Stimulated activated CD4-positive, alpha-beta T cell treated with anti-CD3 and anti-CD28 coated beads, TNF-alpha, amount 100 ng/mL, for 1 hour (primary cell): ENCODE measurements at places on chromosomes 1 and 21.
A peak's percentile ranks its signal among the peaks of the same experiment; 100 is the strongest.

DNA sequence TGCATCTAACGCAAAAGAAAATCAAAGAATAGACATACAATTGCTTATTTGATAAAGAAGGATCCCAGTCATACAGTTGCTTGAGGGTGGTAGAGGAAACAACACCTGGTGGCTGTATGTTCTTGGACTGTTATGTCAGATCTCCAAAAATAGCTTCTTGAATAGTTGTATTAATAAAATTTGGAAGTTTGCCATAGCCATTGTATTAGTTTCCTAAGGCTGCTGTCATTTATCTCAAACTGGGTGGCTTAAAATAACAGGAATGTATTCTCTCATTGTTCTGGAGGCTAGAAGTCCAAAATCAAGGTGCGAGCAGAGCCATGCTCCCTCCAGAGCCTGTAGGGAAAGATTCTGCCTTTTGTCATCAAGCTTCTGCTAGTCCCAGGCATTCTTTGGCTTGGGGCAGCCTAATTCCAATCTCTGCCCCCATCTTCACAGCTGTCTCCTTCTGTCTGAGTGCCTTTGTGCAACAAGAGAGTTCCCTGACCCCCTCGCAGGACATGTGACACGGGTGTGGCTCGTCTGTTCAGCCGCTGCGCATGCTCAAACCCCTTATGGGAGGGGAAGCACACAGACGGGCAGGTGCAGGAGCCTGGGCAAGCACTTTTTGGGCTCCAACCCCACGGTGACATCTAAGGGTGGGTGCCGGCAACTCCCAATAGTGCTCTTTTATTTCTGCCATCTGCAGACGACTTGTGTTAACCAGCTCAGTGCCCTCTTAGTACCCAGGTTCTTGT lies 21.7 kb upstream of the GRIK1 start:
- no peak for DNase-seq

DNA sequence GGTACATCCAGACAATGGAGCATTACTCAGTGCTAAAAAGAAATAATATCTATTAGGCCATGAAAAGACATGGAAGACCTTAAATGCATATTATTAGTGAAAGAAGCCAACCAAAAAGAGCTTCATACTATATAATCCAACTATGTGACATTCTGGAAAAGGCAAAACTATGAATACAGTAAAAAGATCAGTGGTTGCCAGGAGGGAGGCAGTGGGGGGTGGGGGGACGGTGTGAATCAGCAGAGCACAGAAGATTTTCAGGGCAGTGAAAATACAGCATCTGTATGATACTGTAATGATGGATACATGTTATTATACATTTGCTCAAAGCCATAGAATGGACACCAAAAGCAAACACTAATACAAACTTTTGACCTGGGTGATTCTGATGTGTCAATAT lies 339.4 kb upstream of the SNX7 start:
- DNase-seq = no peak

GRCh38 chr1:68065766-68066165 lies 15.3 kb upstream of the DIRAS3 start:
- DNase-seq = no peak

DNA sequence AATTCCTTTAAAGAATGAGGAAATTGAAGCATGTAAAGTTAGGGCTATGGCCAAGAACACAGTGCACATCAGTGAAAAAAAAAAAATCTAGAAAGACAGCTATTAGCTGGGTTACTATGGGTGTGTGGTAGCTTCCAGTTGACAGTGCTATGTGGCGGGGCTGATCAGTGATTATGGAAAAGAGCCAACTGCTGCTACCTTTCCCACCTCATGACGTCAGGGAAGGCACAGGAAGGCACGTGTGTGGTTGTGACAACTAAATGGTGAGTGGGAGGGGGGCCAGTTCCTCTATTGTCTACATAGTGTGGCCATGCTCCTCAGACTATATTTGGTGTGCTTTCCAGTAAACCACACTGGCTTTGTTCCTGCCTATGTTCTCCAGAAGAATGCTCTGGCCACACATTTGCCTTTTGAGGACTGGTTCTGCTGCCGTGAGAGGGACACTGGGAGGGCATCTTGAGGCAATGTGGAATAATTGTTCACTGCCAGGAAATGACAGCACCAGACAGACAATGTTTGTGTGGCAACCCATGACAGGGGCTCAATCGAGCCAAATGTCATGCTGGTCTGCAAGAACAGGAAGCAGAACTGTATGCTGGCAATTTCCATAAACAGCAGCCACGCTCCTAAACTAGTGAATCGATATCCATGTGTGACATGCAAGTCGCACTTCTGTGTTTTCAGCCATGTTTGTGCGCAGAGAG lies 3.0 kb upstream of the SDE2 start:
- peak; percentile 18 for DNase-seq

GRCh38 chr1:86787621-86788020 lies 83.2 kb downstream of the SH3GLB1 start:
- no peak for DNase-seq

- no peak for DNase-seq
Measured at GRCh38 chr1:223358826-223359225, 5.2 kb downstream of the SUSD4 start.

- DNase-seq = no peak
Measured at GRCh38 chr21:24897883-24898282, 709.4 kb downstream of the MRPL39 start.

DNA sequence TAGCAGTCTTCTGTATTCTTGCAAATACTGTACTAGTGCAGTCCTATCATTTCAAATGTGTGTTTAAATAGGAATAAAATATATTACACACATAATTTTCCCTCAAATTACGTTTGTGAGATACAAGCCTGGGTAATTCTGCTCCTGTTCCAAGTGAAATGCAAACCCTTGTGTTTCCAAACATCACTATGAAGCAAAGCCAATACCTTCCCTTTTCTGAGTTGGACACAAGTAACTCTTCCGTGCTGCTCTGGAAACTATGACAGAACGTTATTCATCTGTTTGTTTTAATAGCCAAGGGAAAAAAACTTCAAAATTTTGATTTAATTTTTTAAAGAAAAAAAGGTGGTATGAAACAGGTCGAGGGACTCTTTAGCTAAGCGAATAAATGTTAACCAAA lies 73.7 kb upstream of the UBE2U start:
- no peak for DNase-seq

- DNase-seq = no peak
Measured at GRCh38 chr1:58816747-58817221, 32.9 kb upstream of the JUN start.

DNA sequence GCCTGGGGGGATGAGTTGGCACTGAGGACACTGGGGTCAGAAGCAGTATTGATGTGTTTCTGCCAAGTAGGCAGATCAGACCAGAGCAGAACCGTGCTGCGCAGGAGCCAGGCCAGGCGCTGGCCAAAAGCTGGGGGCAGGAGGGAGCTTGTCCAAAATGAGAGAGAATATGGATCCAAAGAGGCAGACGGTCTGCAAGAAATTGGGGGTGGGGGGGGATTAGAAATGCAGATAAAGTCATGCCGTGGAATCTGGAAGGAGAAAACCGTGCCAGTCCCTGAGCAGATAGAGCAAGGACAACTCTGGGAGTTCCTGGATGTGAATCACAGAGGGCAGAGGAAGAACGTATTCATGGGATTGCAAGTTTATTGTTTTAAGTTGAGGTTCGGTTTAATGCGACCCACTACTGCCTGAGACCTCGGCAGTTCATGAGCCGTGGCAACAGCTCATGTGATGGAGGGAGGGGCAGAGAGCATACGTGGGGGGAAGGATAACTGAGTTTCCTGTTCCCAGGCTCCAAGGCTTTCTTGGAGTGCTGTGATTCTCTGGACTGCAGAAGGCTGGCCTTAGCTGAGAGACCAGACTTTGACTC lies 224.0 kb downstream of the FGGY start:
- DNase-seq = no peak

DNA sequence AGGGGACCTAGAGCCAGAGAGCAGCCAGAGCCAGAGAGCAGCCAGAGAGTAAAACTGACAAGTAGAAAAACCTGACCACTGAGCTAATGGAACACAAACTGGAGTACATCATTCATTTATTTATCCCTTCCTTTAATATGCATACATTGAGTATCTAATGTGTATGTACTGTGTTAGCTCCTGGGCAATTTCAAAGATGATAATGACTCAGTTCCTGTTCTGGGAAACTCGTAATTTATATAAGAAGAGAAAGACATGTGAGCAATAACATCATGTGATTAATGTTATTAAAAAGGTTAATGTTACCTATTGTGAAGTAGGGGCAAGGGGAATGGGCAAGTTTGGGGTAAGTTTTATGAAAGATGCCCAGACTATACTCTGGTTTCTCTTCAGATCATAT lies 199.9 kb downstream of the TNR start:
- DNase-seq = no peak

DNA sequence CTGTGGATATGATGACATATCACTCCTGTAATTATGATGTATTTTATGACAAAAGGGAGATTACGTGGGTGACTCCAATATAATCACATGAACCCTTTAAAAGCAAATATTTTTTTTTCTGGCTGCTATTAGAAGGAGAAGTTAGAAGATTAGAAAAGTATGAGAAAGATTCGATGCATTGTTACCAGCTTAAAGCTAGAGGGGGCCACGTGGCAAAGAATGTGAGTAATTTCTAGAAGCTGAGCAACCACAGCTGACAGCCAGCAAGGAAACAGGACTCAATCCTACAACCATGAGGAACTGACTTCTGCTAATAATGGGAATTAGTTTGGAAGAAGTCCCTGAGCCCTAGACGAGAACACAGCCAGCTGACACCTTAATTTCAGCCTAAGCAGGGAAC lies 56.3 kb upstream of the C1orf87 start:
- DNase-seq = no peak

DNA sequence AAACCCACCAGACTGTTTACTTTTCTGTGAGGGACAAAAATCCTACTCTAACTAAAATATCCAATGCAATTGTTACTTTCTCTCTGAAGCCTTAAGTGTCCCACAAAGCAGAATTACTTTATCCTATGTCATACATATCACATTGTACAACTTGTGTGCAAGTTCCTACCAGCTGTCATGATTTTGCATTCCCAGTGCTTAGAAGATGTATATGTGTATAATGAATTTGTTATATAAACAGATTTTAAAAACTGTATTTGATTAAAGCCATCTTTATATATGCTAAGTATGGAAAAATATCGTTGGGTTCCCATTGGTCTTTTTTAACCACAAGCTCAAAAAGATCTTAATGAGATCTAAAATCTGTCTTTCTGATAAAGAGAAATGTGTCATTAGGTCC lies 57.0 kb downstream of the DPH5 start:
- no peak for DNase-seq

DNA sequence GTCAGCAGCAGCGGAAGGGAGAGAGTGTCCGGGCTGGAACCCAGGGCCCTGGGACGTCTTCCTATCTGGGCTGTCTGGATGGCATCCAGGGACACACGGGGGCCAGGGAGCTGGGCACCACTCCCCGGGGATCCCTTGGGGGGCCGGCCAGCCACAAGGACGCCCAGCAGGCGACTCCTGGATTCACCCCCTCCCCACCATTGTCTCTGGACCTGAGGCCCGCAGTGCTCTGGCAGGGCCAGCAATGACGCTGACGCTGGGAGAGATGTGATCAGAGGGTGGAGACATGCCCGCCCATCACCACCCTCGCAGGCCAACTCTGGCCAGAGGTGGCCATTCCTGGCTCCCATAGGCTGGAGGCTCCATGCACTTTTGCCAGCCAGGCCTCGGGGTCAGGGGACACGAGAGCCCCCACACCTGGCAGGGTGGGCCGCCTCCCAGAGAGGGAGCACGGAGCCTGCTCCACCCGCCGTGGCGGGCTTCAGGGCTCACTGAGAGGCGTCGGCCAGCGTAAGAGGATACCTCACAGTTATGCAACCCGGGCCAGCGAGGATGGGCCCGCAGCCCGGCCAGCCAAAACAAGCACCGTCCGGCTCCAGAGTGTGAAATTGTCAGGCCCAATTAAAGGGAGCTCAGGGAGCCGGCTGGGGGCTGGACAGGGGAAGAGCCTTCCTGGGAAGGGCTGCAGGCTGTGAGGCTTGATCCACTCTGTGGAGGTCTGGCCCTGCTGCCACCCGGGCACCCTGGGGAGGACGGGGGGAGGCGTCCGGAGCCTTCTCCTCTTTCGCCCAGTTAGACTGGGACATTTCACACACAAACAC lies 10.3 kb downstream of the ACTRT2 start:
- no peak for DNase-seq

GRCh38 chr1:222892137-222892769 lies 77.4 kb downstream of the DISP1 start:
- no peak for DNase-seq

DNA sequence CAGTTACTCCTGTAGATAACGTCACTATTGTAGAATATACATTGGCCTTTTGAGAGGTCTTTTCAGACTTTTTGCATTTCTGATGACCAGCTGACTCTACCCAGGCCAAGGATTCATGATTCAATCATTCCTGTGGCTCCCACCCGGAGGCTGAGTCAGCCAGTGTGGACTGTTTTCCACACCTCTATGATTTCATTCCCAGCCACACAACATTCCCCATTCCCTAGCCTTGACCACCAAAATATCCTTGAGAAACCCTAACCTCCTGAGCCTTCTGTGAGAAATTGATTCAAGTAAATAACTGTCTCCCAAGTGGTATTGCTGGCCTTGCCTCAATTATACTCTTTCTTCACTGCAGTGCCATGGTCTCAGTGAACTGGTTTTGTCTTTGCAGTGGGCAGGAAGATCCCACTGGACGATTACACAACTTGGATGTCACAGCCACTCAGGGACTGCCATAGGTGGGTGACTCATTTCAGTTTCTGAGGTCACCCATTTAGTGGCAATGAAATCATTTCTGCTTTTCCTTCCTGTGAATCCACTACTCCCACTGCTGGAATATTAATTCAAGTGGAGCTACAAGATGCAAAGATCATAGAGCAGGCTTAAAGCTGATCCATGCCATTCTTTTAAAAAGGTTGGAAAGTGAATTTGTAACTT lies 518.6 kb upstream of the ZP4 start:
- DNase-seq = no peak

DNA sequence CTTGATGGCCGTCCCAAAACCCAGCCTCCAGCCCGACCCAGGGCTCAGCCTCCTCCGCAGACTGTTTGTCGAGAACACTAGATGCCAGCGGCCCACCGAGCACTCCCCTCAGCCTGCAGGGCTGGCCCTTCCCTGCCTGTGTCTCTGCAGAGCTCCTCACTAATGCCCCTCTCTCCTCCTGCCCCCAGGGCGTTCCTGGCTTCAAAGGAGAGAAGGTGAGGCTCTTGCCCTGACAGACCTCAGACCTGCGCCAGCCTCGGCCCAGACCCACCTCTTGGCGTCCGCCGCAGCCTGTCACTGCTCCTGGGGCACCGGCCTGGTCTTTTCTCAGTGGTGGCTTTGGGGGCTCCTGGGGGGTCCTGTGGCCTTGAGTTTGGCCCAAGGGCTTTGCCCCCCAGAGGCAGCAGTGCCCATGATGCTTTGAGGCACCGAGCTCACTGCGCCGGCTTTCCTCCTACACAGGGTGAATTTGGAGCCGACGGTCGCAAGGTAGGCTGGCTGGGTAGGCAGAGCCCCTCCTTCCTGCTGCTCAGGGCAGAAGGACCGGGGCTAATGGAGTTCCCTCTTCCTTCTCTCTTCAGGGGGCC lies 18.4 kb downstream of the COL6A2 start:
- no peak for DNase-seq

GRCh38 chr1:201614262-201615015 lies 75.5 kb downstream of the NAV1 start:
- DNase-seq = no peak

GRCh38 chr1:228081144-228081543 lies 1.4 kb upstream of the ARF1 start:
- DNase-seq = no peak

- no peak for DNase-seq
Measured at GRCh38 chr1:221366495-221367110, 375.3 kb downstream of the DUSP10 start.

GRCh38 chr1:85502625-85503083 lies 37.7 kb upstream of the DDAH1 start:
- no peak for DNase-seq
